ENCODE measurements at places on chromosomes 11 and 22.

DNA sequence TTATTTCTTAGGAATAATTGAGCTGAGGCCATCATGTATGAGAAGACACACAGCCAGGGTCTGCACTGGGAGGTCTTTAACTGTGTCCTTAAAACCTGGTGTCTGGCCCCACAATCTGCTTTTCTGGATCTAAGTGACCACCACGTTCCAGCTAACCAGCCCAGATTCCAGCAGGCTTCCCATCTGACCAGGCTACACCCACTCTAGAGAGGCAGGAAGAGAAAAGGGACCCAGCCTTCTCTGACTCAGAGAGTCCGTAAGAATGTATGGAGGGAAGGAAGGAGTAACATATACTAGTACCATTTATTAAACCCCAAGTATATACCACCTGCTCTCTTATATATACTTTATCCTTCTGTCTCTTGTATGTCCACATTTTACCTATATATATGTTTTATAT, 80.1 kb downstream of the LDLRAD3 start:
- DNase-seq = no peak

DNA sequence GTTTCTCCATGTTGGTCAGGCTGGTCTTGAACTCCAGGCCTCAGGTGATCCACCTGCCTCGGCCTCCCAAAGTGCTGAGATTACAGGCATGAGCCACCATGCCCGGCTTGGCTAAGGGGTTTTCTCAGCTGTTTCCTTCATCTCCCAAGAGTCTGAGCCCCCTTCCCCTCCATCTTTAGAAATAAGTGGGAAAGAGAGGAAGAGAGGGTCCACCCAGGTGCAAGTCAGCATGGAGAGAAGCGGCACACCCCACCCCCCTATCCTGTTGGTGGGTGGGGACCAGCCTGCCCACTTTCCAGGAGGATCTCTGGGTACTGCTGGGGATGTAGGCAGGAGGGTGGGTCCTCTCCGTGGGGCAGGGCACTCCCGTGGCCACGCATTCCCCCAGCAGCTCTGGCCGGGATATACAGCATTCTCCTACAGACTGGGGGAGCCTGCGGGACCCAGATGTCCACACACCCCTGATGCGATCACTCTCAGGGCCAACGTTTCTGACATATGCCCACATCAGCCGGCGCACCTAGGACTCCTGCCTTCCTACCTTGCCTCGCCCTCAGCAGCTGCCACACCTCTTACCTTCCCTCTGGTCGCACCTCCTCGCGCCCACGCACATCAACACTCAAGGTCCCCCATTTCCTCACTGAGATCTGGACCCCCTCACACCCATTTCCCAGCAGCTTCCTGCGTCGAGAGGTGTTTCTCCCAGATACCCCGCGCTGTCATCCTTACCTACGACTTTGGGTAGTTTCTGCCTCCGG, 8.9 kb downstream of the SCARF2 start:
- DNase-seq = no peak

- no peak for DNase-seq
These were observed 137.7 kb downstream of the WT1 start for GRCh38 chr11:32297611-32298011.

- DNase-seq = no peak
These were observed 6.7 kb downstream of the CD5 start for GRCh38 chr11:61108847-61109585.

GRCh38 chr22:29103121-29103520, 30.3 kb downstream of the KREMEN1 start:
- DNase-seq = no peak

- DNase-seq = no peak
These were observed 31.9 kb downstream of the MRGPRD start for GRCh38 chr11:68948935-68949334.

- DNase-seq = no peak
These were observed 3.1 kb downstream of the PITPNB start for GRCh38 chr22:27915986-27916385.

DNA sequence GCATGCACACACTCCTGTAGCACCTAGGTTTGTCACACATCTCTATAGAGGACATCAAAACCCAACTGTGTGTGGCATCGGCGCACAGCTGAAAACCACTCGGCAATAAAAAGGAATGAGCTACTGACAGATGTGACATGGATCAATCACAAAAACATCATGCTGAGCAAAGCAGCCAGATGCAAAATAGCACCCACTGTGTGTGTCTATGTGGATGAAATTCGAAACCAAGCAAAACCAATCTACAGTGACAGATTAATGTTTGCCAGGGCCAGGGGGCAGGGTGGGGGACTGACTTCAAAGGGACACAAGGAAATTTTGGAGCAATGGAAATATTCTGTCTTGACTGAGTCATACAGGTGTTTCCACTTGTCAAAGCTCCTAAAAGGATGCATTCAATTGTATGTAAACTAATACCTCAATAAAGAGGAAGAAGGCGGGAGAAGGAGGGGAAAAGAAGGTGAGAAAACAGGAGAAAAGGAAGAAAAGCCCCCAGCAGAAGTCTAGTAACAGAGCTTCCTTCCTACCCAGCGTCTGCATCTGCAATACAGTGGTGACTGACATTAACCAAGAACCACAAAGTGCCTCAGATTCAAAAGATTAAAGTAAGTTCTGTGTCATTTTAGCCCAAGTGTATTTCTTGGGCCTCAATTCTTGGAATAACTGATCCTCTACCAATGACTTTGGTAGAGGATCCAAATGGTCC, 49.8 kb downstream of the PACSIN2 start:
- DNase-seq = no peak

GRCh38 chr11:62400760-62401159, 18.1 kb upstream of the SCGB1A1 start:
- no peak for DNase-seq

- no peak for DNase-seq
These were observed 23.4 kb downstream of the PPM1F start for GRCh38 chr22:21929253-21929652.

DNA sequence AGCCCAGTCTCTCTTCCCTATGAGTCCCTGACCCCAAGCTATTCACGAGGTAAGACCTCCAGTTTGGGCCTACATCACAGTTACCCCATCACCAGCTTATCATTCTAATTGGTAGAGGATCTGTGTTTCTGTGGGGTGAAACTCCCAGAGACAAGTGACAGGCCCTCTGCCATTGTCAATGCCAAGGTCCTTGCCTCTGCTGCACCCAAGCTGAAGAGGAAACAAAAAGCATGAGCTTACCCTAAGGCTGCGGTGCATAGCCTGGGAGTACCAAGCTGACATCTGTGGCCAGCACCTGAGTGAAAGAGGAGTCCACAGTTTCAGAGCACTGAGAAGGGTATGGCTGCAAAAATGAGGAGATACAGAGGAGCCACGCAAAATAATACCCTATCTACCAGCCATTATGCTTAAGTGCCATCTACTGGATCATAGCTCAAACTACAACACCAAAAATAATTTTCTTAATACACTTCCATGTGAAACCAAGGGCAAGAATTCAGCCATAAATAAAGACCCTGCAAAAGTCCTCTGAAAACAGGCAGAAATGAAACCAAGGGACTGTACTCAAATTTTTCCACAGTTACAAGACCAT, 62.3 kb upstream of the ANO5 start:
- no peak for DNase-seq

DNA sequence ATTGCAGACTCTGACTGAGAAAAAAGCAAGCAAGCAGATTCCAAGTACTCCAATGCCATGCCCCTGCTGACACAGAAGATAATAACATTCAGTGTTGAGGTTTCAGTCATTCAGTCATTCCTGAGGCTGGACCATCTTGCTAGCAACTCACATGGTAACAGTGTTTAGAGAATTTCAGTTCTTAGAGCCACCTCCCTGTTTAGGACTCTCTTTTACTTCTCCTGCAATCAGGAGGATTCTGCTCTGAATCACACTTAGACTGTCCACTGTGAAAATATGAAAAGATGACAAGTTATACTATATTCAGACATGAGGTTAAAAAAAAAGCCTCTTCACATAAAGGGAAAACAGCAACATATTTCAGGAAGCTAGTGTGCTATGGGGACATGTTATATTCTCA, 183.9 kb upstream of the CTSC start:
- DNase-seq = no peak

All from stimulated activated CD8-positive, alpha-beta memory T cell treated with anti-CD3 and anti-CD28 coated beads, Interleukin-7, amount 100 ng/mL, for 1 hour (primary cell).